ENCODE measurements at places on chromosomes 12 and 14.
A peak's percentile ranks its signal among the peaks of the same experiment; 100 is the strongest.

DNA sequence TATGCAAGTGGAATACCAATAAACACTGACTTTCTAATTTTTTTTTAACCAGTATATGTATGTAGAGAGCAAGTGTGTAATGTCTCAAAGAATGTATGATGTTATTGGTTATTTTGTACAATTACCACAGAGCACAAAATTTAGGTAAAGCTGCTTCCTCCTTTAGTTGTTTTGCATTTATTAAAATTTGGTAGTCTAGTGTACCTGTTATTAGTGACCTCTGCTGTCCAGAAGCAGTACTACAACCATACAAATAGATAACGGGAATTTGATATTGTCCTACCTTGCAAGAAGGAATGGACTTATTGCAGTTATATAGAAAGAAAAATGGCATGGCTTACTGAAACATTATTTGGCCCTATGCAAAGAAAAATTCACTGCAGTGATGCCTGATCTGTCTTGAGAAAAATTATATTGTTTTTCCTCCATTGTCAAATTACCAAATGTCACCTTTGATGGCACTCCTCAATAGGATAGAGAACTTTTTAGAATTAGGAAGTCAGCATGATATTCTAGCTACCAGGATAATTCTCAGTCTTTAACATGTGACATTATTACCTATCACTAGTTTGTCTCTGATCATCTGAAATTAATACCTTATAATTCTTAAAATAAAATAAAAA is 153.9 kb upstream of the RMST start:
- DNase-seq, result peak; percentile 58

- peak; percentile 82 for DNase-seq
Measured at GRCh38 chr12:89353188-89353822, 1.0 kb upstream of the DUSP6 start.

DNA sequence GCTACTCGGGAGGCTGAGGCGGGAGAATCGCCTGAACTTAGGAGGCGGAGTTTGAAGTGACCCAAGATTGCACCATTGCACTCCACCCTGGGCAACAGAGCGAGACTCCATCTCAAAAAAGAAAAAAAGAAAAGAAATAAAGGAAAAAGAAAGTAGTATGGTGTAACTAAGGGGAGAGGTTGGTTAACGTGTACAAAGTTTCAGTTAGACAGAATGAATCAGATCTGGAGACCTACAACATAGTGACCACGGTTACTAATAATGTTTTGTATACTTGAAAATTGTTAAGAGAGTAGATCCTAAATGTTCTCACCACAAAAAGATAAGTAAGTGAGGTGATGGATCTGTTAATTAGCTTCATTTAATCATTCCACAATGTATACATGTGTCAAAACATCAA is 1208.8 kb downstream of the VRK1 start:
- no peak for DNase-seq

DNA sequence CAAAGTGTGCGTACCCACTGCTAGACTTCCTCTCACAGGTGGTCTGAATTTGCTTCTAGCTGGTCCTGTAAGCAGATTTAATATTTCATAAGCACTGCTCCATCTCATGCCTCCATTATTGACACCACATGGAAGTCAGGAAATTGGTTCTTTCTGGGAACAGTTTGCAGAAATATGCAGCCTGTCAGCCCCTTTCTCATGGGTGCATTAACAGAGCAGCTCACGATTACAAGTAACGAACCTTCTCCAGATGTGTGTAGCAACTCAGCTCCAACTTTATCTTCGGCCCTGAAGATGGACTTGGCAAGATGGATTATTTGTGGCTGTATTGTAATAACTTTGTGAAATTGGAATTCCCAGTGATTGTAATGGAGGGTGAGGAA is 214.5 kb upstream of the DDHD1 start:
- no peak for DNase-seq

- no peak for DNase-seq
Measured at GRCh38 chr12:95151821-95152220, 65.4 kb downstream of the FGD6 start.

DNA sequence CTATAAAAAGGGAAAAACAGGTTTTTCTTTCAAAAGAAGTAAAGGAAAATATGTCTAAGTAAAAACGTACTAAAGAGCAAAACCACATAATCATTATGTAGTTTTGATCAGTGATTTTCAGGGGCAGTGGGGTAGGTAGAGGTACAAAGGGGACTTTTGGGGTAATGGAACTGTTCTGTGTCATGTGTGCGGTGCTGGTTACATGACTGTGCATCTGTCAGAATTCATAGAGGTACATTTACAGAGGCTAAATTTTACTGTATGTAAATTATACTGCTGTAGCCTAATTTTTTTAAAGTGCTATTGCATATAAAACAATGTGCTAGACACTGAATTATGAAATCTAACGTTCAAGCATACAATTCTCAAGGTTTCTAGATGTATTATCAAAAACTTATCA is 2.0 kb downstream of the ESR2 start:
- no peak for DNase-seq

GRCh38 chr14:88490168-88490567 is 64.6 kb downstream of the PTPN21 start:
- DNase-seq, result no peak

GRCh38 chr12:55061024-55061423 is 41.2 kb downstream of the NEUROD4 start:
- DNase-seq, result no peak

GRCh38 chr12:67517181-67517887 is 131.2 kb upstream of the DYRK2 start:
- DNase-seq, result no peak

DNA sequence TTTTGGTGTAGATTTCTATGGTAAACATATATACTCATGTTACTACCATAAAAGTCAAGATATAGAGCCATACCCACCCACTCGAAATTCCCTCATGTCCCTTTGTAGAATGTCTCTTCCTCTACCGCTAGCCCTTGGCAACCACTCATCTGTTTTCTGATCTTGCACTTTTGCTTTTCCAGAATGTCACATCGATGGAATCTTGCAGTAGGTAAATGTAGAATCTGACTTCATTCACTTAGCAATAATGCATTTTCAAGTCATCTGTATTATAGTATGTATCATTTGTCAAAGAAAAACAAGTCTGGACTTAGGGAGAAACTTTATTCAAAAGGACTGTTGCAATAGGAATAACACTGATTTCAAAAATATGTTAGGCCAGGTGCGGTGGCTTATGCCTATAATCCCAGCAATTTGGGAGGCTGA is 19.3 kb upstream of the CLEC2D start:
- no peak for DNase-seq

DNA sequence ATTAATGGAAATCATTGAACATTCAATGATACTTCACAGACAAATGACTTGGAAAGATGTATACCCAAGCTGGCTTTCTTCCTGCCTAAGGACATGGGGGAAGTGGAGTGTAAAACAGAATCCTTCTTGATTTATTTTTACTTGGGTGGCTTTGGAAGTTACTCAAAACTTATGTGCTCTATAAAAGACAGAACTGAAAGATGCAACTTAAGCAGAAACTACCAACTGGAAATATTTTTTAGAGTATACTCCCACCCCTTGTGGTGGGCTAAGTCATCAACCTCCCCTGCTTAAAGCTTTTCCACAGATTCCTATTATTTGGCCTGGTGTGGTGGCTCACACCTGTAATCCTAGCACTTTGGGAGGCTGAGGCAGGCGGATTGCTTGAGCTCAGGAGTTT is 126.0 kb upstream of the ATP2B1 start:
- DNase-seq, result no peak

DNA sequence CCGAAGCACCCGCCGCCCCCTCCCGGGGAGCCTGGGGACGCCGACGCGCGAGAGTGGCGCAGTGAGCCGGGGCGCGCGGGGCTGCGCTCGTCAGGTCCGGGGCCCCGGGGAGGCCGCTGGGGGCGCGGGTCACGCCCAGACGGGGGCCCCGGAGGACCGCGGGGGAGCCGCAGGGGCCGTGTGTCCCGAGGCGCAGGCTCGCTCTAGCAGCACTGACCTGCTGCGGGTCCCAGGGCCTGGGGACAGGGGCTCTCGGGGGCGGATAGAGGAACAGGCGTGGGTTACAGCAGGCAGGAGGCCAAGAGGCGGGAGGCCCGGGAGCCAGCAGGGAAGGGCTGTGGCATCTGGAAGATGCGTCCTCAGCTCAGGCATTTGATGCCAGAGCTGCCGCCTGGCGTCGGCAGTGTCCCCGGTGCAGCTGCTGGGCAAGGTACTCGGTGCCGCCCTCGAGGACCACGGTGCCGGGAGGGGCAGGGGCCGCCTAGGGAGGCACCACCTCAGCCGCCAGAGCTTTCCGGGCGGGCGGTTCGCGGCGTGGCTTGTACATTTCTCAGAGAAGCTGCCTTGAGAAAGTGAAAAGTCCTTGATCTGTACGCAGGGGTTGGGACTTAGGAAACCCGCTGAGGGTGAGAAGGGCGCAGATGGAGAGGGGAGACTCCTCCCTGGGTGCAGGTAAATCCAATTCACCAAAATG is 1.2 kb downstream of the WNT5B start:
- peak; percentile 34 for DNase-seq

DNA sequence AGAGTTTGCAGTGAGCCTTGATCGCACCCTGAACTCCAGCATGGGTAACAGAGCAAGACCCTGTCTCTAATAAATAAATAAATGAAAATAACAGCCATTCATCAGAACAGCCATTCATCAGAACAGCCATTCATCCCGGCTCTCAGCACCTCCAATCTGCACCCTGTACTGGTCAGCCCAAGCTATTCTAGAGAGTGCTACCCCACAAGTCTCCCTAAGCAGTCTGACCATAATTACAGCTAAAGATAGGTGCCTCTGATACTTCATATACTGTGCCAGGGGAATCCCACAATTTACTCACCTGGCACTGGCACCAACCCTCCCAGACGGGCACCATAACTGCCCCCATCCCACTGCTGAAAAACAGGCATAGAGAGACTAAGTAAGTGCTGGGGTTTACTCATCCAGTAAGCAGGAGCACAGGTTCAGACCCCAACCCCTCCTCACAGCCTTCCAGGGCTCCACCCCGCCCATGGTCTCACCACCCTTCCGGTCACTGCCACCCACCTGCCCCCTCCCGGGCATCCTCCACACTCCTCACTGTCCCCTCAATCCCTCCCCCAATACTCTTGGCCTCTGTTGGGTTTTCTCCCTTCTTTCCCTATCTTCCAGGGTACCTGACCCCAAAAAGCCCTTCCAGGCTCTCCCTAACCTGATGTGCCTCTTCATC is 15.2 kb upstream of the EIF5 start:
- no peak for DNase-seq

DNA sequence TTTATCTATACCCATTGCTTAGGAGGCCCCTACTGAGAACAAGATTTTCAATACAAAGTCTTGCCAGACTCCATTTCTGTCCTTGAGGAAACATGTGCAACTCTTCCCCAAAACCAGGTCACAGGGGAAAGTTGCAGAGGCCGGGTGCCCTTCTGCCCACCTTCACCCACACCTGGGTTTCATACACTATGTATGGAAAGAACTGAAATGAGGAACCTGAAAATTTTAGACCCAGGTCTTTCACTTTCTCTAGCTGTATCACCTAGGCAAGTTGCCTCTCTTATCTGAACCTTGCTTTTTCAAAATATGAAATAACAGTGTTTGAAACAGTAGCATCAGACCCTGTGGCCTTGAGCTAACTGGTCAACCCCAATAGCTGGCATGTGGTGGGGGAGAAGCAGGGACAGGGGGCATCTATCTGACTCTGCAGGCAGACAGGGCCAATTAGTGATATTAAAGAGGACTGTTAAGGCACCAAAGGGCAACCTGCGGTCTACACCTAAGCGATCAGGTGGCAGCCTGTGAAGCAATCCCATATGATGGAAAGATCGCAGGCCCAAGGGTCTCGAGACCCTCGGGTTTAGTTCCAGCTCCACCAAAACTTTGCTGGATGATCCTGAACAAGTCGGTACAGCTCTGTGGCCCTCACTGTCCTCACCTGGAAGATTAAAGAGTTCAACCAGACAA is 346.5 kb downstream of the BCL11B start:
- DNase-seq, result no peak

GRCh38 chr14:101709533-101709881 is 52.0 kb upstream of the PPP2R5C start:
- no peak for DNase-seq
